ENCODE measurements at places on chromosomes 13 and 19.

GRCh38 chr19:13825489-13826441 is 30.5 kb downstream of the ZSWIM4 start:
- no peak for DNase-seq

DNA sequence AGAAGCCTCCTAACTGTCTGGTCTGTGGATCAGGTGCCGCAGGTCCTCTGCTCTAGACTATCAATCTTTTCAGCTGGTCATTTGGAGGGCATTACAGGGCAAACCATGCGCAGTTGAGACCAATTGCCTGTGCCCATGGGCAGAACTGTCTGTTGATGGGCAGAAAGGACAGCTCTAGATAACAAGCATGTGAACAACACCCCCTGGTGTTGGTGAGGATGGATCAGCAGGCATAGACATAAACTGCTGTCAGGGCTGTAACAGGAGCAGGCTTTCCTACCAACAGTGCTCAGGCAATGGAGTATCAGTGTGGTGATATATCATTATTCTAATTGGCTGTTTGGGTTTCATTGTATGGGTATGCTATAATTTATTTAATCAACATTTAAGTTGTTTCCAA is 104.7 kb upstream of the KL start:
- DNase-seq, result peak; percentile 10

DNA sequence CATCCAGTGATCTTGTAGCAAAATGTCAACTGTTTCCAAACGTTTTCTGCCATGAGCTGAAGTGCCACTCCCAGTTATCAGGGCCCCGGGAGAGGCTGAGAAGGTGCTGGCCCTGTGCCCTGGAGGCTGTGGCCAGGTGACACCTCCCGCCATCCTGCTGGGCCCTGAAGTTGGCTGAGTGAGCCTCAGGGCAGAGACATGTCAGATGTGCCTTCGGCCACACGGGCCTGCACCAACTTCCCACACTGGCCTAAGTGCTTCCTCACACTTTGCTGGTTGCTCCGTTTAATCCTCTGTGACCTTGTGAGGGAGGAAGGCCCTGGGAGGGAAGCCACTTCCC is 4.8 kb downstream of the ADPRHL1 start:
- no peak for DNase-seq

GRCh38 chr19:48751845-48752495 is 471 bp downstream of the FUT1 start:
- DNase-seq, result no peak

DNA sequence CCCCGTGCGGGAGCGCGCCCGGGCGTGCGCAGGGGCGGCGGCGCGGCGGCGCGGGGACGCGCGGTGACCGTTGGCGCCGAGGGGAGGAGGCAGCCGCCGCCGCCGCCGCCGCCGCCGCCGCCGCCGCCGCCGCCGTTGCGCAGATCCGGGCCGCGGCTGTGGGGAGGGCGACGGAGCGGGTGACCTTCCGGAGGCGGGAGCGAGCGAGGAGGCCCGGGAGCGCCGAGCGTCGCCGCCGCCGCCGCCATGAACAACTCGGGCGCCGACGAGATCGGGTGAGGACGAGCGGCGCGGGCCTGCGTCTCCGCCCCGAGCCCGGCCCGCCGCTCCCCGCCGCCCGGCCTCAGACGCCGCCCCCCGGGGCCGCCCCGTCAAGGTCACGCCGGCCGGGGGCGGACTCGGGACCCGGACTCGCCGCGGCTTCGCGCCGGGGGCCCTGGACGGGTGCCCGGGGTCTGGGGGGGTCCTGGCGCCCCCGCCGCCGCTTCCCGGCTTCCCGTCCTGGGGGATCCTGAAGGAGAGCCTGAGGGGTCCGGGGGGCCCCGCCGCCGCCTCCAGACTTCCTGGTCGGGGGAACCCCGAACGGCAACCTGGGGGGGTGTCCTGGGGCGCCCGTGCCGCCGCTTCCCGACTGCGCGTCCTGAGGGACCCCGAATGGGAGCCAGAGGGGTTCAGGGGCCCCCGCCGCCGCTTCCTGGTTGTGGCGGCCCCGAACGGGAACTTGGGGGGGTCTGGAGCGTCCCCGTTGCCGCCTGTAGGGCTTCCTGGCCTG is at the start of gene DAZAP1:
Gene DAZAP1, plus strand, starts transcription at position 59 of the 772 bp plus-strand sequence. Its CDS starts 188 bp downstream, at position 247.
- DNase-seq, result no peak

DNA sequence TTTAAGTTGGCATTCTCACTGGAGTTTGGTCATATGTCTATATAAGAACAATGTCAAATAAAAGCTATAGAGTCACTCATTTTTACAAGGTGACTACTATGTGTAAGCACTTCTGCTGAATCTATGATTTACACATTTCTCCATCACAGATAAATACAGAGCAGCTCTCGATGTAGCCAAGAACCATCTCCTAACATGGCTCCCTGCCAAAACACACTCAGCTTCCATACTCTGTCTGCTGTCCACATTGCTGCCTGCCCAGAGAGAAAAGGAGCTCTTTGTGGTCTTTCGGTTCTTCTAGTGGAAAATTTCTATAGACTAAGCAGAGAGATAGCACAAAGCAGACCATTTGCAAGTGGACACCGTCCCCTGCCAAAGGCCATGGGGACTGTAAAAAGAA is 190.9 kb upstream of the KLF12 start:
- no peak for DNase-seq

DNA sequence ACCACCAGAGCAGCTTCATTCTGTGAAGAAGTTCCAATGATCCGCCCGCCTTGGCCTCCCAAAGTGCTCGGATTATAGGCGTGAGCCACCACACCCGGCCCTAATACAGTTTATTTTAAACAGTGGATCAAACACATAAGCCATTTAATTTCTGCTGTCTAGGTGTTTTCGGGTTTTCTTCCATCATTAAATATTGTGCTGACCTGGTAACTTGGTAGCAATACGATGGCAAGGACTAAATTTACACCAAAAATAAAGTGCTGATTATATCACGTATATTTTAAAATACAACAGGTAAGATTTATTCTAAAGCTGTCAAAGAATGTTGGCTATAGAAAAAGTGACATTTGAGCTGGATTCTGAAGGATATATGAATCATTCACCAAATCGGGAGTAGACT is 1.3 kb downstream of the MED4 start:
- no peak for DNase-seq

GRCh38 chr19:8052464-8052859 is at the start of gene CCL25:
CCL25 (plus strand) TSS chr19:8052760; CDS start chr19:8053050, 290 bp downstream.
- DNase-seq, result no peak

GRCh38 chr19:39645800-39646411 is 9.8 kb upstream of the LGALS16 start:
- peak; percentile 11 for DNase-seq

DNA sequence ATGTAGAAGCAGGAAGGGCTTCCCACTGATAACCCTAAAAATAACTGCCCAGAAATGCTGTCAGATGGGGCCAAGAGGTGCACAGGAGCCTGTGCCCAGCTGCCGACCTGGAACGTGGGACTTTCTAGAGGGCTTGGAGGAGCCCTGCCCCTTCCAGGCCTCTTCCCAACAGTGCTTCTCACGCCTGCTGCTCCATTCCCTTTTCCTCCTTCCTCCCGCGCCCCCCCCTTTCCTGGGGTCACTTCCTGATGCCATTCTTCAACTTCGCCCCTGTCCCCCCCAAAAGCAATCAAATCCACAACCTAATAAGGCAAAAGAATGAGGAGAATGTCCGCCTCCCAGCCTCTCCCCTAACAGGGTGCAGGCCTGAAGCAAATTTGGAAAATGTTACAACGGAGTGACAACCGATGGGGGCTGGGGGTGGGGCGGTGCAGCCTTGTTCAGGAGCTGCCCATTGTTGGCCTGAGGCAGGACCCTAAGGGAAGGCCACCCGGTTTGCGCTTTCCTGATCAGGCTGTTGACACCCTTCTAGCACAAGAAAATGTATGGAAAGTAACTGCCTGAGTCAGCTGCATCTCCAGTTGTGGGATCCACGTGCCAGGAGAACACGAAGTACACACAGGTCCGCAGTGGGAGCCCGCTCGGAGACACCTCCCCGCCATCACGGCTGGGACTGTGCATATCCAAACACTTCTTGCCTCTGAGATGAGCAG is 18.7 kb downstream of the ACTN4 start:
- DNase-seq, result no peak

DNA sequence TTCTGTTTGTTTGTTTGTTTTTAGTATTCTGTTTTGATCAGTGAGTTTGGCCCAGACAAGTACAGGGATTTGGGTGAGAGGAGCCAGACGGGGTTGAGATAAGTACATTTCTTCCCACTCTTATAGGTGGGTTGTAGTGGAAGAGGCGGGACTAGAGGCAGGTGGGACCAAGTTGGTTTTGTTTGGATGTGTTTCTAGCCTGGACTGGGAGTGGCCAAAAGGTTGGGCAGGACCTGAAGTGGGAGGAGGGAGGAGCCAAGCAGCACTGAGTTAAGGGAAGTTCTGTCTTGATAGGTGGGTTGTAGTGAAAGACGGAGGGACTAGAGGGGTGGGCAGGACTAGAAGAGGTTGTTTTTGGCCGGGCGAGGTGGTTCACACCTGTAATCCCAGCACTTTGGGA is 9.0 kb downstream of the DNASE2 start:
- no peak for DNase-seq

DNA sequence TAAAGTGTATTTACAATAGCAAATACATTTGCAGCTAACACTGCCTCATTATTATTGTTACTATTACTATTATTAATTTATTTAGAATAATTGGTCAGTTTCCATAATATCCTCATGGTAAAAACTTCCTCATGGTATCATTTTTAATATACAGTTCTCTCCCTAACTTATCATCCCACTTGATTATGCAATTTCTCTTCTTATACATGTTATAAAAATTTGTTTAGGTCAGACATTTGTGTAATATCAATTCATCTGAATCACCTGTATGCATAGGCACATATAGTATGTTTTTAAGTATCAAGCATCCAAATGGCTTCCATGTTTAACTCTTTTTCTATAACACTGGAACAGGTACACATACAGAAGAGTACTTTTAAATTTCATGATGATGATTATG is 210.8 kb upstream of the STARD13 start:
- DNase-seq, result no peak

DNA sequence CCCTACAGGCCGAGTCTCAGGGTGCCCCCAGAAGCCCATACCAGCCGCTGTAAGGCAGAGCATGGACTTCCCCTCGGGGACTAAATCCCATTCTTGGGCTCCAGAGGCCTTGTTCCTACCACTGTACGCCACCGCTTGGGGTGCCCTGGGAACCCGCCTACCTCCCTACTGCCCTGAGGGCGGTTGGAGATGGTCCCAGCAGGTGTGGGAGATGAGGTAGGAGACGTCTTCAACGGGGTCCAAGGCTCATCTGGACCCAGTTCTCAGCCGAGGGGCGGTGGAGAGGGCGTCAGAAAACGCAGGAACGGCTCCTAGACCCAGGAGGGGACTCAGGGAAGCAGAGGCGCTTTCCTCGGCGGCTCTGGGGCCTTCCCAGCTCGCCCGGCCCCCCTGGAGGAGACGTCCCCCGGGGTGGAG is 833 bp upstream of the ZIK1 start:
- no peak for DNase-seq

DNA sequence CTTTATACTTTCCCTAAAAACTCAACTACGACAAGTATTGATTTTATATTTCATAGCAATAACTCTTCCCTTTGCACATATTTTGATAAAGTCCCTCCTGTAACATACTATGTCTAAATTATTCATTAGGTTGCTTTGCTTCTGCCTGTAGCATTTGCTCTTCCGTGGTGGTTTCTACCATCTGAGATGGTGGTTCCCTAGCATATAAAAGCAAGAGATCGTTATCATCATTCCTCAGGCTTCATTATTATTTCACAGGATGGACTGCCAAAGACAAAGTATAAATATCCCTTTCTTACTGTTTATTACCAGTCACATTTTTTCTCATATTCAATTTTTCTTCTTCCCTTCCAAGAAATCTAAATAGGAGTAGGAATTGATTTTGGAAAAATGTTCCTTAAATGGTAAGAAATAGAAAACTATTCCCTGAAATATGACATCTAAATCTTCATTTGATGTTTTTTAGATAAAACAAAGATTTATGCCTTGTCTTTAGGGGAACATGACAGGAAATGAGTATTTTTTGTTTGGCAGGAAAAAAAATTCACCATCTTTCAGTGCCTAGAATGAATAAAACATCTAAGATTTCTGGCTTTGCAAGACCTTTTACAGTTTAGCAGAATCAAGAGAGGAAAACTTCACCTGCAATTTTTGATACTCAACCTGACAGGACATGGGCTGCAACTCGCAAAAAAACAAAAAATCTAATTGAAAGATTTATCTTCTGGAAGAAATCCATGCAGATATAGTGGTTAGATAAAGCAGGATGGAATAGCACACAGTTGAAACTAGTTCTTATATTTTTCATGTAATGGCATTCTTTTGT is 340.0 kb downstream of the SPRY2 start:
- DNase-seq, result no peak

- no peak for DNase-seq
Observed at GRCh38 chr19:33171916-33172359, 22.2 kb upstream of the LRP3 start.

- DNase-seq, result no peak
Observed at GRCh38 chr19:674282-675151, 1.7 kb upstream of the FSTL3 start.

DNA sequence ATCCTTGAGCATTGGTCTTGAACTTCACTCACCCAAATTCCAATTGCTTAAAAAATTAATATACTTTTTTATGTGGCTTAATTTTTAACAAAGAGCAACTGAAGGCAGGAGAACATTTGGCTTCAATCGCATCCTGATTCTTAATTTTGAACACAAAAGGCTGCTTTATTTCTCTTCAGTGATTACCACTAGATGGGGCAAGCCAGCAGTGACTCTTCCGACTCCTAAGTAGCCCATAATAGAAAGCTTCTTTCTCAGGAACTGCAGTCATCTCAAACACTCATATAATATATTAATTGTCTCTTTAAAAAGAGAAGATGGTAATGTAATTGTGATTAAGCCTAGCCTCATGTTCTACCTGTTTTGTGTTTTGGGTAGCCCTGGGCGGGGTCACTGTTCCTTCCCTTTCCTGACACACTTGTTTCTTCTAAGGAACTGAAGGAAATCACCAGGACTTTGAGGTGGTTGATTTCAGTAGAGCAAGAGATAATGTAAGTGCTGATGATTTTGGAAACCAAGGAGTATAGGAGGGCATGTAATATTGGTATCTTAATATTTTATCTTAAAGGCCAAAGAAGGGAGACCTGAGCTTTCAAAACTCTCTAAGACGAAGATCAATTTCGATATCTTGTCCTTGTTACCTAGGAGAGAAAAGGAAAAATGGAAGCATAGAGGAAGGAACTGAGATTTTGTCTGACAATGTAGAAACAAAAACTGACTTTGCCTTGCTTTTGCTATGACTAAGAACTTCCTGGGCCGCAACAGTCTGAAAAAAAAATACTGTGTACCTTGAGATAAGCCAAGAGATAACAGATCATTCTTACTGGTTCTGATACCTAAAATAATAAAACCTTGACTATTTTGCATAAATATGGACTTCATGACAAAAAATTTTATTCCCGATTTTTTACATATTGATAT is 73.1 kb downstream of the TNFSF13B start:
- DNase-seq, result no peak

DNA sequence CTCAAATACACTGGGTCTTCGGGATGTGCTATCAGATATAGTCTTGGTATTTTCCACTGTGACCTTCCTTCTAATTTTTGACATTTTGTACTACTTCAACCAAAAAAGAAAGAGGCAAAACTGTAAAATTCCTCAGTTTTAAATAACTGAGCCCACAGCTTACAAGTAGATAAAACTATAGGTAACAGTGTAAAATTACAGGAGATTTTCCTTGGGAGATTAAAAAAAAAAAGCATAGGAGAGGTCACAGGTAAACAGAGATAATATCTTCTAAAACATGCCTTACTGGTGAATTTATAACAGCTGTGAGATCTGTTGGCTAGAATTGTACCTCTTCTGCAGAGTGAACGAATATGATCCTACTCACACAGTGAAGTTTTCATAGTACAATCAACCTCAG is 7.1 kb downstream of the ZC3H13 start:
- DNase-seq, result no peak

GRCh38 chr19:42471554-42472249 is 29.0 kb upstream of the CXCL17 start:
- no peak for DNase-seq

Data from stimulated activated CD4-positive, alpha-beta T cell treated with anti-CD3 and anti-CD28 coated beads, Interleukin-4, amount 100 ng/mL, for 48 hours (primary cell).